RWPE2 (cell line): ENCODE measurements at places on chromosomes 11 and 22.

DNA sequence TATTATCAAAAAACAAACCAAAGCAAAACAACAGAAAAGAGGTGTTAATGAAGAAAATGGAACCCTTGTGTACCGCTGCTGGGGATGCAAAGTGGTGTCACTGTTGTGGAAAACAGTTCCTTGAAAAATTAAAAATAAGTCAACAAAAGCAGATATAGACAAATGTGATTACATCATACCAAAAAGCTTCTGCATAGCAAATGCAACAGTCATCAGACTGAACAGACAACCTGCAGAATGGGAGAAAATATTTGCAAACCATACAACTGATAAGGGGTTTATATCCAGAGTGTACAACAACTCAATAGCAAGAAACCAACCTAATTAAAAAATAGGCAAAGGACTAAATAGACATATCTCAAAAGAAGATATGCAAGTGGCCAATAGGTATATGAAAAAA is 22.9 kb upstream of the CARS1 start:
- no peak for DNase-seq

- no peak for DNase-seq
Observed at GRCh38 chr11:126034039-126034932, 28.4 kb downstream of the CDON start.

- no peak for DNase-seq
Observed at GRCh38 chr11:19389787-19390303, 149.1 kb upstream of the E2F8 start.

DNA sequence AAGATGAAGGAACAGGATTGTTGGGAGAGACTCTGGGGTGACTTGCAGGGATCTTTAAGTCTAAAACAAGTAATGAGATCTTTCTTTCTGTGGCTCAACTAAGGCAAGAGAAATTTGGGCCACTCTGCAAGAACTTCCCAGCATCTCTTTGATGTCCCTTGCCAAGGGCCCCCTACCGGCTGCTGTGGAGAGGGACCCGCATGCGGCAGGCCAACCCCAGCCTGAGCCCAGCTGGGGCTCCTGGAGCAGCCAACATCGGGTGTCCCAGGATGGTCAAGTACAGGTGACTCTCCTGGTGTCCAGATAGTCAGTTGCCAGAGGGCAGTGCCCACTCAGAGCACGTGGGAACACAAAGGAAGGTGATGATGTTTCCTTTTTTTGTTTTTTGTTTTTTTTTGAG is 363.2 kb downstream of the TBC1D22A start:
- DNase-seq: no peak

DNA sequence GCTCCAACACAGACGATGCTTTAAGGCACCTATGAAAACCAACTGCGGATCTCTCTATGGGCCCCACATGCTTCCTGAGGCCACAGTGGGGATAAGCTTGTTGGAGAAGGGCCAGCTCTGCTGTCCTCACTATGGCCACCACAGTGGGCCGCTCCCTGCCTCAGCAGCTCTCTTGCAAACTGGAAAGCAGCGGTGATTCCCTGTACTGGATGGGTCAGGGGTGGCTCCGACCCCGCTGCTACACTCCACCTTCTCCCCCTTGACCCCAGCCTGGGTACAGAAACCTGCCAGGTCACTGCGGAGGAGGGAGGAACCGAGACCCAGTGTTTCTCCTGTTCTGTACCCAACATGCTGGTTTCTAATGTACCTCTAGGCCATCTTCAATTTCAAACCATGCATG is 403.9 kb downstream of the CTTN start:
- DNase-seq: no peak

- DNase-seq: no peak
Observed at GRCh38 chr11:32792111-32792947, 2.1 kb downstream of the CCDC73 start.

DNA sequence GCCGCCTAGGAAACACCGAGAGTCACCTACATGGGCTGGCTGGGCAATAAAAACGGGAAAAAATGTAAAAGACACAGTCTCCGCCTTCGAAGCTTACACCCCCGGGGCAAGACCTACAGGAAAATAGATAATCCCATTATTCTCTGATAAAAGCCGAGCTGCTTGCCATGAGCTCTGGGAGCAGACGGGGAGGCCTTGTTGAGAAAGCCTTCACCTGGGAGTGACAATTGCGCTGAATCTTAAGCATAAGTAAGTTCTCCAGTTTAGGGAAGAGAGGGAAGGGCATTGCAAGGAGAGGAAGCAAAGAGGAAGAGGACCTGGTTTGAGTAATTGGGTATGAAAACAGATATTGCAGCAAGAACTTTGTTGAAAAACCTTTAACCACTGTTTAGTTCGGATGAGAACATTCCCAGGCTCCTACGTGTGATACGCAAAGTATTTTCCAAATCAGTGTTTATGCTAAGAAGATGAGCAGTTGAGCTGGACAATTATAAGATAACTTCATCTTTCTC is 813 bp upstream of the BTBD10 start:
- no peak for DNase-seq

DNA sequence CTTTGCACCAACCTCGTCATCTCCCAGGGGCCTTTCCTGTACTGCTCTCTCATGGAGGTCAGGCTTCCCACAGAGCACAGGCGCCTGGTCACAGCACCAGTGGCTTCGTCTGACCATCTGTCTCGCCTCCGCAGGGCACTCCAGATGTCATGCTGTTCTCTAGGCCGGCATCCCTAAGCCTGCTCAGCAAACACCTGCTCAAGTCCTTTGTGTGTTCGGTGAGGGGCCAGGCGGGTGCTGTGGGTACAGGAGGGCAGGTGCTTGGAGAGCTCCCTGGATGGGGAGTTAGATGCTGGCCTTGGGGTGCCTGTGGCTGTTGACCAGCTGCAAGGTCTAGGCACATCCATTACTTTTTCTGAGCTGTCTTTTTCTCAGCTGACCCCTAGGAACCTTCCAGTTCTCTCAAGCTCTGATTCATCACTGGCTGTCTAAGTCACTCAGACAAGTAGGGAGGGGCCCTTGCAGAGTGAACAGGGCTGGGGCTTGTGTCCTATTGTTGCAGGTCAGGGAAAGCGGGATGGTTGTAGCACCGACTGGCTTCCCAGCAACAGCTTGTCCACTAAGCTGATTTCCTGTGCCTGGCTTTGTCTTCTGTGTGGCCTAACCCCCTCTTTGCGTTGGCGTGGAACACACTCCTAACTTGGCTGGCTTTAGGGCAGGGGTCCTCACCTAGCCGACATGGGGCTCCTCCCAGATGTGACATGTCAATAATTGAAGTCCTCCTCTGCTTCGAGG is 9.2 kb downstream of the CLDN5 start:
- no peak for DNase-seq

DNA sequence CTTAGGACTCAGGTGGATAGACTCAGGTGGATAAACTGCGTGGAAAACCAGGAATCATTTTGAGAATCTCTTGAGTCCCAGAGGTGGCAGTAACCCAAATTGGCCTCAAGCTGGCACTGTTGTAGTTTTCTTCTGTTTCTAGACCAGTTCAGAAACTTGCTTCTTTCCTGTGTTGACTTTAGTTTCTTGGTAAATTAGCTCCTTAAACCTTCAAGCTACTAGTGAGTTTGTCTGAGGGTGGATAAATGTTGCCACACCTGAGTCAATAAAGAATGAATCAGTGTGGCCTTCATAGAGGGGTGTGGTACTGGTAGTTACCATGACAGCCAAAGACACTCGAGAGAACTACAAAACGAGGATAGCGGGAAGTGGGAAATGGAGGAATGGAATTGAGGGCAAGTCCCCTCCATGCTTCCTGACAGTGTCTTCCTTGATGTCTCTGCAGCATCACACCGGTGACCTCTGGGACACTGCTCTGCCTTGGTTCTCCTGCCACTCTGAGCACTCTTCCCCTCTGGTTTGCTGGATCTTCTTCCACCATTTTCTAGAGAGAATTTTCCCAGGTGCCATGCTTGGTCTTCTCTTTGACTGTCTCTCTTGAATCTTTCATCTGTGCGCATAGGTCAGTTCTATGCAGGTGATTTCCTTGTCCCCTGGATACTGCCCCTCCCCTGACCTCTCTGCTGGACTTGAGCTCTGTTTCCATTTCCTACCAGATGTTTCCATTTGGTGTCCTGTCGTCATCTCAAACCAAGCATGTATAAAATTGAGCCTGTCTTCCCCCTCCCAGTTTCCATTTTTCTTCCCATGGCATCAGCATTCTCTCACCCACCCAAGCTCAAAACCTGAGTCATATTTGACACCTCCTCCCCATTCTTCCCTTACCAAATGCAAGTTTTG is 7.2 kb downstream of the POLD4 start:
- DNase-seq: no peak

- no peak for DNase-seq
Observed at GRCh38 chr11:86443415-86443814, 68.7 kb downstream of the CCDC81 start.

DNA sequence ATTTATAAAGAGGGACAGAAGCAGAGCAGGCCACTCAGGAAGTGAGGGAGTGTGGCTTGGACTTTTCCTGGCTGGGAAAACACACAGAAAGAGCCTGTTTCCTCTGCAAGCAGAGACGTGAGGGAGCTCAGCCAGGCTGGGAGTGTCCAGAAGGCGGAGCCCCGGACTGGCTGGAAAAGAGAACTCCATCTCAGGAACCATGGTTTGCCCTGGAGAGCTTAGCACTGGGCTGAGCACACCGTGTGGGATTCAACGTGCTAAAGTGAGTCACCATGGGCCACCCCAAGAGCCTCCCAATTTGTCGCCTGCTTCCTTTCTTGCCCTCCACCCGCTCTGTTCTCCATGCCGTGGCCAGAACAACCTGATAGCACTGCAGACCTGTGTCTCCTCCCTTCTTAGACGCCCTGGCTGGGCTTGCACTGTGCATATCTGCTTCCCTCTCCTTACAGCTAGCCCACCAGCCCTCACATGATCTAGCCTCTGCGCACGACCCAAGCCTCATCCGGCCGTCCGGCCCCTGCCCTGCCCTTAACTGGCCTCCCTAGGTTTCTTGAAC is 51.8 kb downstream of the GALNT18 start:
- DNase-seq: peak; percentile 56

DNA sequence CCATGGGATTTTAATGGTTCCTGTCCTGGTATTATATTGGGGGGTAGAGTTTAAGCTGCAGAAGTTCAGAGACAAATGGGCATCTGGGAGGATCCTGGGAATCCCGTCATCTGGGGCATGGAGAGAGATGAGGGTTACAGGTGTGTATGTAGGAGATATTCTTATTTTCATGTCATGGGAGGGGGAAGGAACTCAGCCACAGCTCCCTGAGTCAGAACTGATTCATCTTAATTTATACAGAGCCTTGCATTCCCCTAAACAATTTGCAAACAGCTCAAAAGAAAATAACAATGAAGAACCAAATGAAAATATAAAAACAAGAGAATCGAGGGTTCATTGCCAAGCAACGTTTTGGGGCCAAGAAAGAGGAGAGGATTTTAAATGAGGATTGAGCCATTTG is 155.9 kb upstream of the TBCEL start:
- no peak for DNase-seq

DNA sequence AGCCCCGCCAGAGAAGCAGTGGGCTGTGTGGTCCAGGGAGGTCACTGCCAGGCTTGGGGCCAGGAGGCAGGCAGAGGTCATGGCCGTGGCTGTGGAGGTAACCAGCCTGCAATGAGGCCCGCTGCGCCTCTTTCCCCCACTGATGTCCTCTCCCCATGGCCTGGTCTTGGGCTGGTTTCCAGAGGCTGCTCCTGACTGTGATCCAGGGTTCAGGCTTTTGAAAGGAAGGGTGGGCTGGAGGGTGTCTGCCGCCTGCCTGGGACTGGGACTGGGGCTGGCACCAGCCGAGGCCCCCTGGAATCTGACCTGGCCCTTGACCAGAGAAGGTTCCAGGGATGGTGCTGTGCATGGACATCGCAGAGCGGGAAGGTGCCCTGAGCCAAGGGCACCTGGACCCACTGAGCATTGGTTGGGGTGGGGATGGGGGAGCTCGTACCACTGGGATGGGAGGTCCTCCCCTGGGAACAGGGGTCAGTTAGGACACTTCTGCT is 59.6 kb upstream of the THY1 start:
- peak; percentile 35 for DNase-seq

GRCh38 chr22:36252754-36253522 is at the start of gene APOL1:
Gene APOL1 (plus strand): TSS chr22:36253133. CDS start chr22:36254956, 1,823 bp downstream.
- no peak for DNase-seq

- no peak for DNase-seq
Observed at GRCh38 chr11:123188508-123189165, 6.4 kb downstream of the CLMP start.

- no peak for DNase-seq
Observed at GRCh38 chr11:90134478-90135003, at the start of gene NAALAD2. Gene NAALAD2 (plus strand): TSS chr11:90134663. CDS start chr11:90134759, 96 bp downstream.

- DNase-seq: peak; percentile 84
Observed at GRCh38 chr11:97722065-97722464, 1298.7 kb upstream of the CNTN5 start.

- DNase-seq: no peak
Observed at GRCh38 chr11:115222863-115223530, 281.2 kb downstream of the CADM1 start.

- peak; percentile 38 for DNase-seq
Observed at GRCh38 chr22:45891471-45891995, 85.4 kb downstream of the WNT7B start.

GRCh38 chr22:19845054-19845722 is 9.5 kb downstream of the GNB1L start:
- no peak for DNase-seq
